ENCODE measurements at places on chromosomes 16 and 17.

DNA sequence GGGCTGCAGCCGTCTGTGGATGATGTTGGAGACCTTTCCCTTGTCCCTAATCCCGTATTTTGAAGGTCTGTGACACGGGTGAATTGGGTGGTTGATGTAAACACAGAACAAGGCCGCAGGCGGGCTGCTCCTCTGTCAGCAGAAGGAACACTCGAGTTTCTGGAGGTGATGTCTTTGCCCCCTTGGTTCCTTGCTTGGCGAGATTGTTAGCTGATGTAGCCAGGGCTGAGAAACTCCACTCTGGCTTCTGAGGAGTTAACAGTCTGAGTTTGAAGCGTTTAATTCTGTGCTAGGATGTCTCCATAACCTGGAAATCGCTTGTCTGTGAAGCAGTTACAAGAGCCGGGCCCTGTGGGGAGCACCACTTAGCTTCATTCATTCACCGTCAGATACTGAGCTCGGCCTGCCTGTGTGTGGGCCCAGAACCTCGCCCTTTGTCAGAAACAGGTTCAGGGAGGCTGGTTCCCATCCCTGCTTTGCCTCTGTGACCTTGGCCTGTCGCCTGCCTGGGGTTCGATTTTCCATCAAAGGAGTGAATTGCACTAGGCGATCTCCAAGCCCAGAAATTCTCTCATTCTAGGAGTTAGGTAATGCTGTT is 1.3 kb downstream of the MAPK8IP3 start:
- no peak for DNase-seq

DNA sequence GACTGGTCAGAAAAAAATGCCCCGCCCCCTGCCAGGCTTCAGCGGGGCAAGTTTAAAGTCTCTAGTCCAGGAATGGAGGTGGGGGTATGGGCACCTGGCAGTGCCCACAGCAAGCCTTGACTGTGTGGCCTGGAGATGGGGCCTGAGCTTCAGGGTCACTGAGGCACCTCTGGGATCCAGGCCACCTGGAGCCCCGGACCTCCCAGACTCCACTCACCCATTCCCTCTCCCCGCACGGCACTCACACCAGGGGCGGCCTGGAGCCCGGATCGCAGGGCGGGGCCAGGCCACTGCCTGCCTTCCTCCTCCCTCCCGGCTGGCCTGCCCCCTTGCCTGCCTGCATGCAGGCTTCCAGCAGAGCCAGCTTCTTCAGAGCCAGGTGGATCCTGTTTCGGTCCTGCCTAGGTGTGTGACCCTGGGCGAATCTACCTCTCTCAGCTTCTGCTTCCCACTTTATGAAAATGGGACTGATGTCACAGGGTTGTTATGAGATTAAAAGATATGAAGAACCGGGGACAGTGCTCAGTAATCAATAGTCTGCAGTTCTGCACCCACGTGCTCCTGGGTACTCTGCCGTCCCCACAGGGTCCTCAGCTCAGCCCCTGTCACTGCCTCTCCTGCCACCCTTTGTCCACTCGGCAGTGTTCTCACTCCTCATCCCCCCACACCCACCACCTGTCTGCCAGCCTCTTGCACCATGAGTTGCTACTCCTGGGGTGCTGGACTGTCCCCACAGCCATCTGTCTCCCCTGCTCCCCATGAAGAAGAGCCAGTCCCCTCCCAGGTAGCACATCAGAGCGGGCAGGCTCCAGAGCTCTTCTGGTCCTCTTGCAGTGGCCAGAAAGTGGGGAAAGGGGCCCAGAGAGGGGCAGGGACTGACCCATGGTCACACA is 1.2 kb upstream of the TCAP start:
- no peak for DNase-seq

DNA sequence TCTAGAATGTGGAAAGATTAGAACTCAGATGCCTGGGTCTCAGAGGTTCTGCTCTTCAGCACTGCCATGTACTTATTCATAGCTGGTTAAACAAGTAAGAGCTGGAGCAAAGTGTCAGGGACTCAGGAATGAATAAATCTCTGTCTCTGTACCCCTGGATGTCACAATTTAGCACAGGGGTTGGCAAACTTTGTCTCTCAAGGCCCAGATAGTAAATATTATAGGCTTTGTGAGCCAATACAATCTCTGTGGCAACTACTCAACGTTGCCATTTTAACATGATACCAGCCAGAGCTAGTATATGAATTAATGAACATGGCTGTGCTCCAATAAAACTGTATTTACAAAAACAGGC is 220.3 kb upstream of the MON1B start:
- no peak for DNase-seq

- DNase-seq: no peak
Measured at GRCh38 chr16:16996827-16997226, 473.9 kb downstream of the XYLT1 start.

DNA sequence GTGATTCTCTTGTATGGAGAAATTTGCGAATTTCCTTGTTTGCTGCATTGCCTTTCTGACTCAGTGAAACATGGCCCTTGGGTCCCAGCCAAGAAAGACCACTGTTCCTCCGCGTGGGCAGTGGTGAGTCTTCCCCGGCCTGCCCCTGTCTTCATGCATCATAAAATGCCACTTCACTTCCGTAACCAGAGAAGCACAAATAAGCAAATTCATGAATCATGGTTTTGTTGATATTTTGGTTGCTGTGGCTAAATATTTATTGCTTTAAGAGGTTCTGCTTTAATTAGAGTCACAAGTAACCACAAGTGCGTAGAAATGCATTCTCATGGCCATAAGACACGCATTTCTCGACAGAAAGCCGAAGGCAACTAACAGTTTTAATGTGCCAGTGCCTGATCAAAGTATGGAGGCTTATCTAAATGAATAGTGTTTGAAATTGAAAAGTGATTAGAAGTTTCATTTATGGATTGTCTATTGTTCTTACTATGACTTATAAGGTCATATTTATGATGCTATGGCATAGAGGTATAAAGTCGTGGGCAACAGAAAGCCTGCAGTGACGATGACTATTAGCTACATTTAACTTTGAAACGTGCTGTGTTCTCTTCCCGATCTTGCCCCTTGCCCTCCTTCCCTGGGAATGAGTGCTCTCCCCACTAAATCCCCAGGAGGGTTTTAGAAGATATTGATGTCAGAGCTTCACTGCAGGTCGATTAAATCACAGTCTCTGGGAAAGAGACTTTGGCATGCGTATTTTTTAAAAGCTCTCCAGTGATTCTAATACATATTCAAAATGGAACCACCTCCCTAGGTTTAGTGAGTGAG is 76.0 kb downstream of the WIPI1 start:
- no peak for DNase-seq

DNA sequence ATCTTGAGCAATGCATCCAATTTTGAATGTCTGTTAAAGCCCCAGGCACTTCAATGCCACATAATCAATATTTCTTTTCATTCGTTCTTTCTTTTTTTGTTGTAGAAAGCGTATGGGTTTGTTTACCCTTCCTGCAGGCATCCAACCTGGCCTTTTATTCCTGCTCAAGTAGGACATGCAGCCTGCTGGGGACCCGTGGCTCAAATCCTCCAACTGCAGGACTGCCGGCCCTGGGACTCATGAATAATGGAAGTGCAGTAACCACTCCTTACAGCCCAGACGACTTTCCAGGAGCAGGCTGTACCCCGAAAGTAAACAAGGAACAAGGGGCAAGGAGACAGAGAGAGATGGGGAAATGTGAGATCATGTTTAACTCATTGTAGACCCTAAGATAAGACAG is 126.4 kb downstream of the SALL1 start:
- no peak for DNase-seq

DNA sequence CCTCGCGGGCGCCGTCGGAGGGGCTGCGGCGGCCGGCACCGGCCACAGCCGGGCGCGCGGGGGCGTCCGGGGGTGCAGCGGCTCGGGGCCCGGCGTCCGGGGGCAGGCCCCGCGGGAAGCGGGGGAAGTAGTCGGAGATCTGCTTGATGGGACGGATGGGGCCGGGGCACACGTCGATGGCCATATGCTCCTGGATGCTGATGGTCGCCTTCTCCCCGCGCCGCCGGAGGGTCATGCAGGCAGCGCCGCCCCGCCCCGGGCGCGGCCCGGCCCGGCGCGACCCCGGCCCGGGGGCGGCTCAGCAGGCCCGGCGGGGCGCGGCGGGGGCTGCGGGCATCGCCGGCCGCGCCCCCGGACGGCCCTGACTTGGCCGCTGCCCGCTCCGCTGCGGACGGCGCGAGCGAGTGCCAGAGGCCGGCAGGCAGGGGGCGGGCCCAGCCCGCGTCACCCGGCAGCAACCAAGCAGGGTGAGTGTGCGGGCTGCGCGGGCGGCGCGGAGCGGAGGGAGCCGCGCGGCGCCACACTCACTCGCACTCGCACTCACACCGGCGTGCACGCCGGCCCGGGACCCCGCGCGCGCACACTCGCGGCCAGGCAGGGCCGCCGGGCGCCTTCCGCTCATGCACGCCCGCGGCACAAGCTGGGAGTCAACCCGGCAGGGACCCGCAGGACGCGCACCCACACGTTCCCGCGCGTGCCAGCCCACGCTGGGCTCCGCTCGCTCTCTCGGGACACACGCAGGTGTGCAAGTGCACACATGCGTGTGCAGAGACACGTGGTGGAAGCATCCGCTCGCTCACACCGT is at the start of gene DOC2B:
TSS of gene DOC2B (minus strand) at position 406 of the 805 bp plus-strand sequence. CDS start at position 235, 171 bp downstream.
- DNase-seq: no peak

DNA sequence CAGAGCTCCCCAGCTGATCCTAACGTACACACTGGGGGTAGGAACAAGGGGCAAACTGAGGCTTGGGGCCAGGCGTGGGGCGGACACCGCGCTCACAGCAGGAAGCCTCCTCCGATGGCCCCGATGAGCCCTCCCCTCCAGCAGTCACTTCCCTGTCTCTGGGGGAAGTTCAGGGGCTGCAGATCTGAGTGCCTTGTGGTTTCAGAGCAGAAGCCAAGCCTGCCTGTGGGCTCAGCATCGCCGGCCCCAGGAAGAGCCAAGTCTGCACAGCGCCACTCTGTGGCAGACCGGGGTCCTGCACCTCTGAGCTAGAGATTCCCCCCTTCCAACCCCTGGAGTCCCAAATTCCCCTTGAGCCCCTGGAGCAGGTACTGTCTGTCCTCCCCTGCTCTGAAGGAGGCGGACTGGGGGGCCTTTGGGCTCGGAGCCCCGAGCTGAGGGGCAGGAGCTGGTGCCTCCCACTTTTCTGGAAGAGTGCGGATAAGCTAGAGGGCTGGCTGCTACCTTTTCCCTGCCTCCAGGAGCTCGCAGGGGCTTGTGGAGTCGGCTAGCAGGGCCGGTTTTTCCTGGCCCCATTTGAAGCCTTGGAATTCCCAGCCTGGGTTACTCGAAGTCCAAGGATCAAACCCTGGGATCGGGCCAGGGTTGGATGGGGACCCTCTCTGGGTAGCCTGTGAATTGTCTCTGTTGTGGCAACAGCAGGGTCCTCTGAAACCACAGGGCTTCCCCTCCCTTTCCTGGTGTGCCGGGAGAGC is 2.9 kb downstream of the GSE1 start:
- DNase-seq: peak; percentile 59

- DNase-seq: no peak
Measured at GRCh38 chr17:77872199-77872598, 86.3 kb upstream of the TNRC6C start.

DNA sequence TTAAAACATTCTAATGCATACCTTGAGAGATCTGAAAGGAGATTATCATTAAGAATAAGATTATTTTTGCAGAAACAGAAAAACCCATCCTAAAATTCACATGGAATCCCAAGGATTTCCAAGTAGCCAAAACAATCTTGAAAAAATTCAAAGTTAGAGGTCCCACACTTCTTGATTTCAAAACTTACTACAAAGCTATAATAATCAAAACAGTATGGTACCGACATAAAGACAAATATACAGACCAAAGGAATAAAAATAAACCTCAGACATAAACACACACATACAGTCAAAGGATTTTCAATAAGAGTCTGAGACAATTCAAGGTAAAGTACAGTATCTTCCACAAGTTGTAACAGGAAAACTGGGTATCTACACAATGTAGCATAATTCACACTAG is 16.2 kb downstream of the C16orf87 start:
- no peak for DNase-seq
